Activated CD4-positive, alpha-beta T cell treated with anti-CD3 and anti-CD28 coated beads, Interleukin-2, amount 50 U/mL, for 4 hours (primary cell): ENCODE measurements at places on chromosomes 16 and 17.

GRCh38 chr17:4891411-4892410 lies 7.6 kb upstream of the C17orf107 start:
- no peak for DNase-seq

DNA sequence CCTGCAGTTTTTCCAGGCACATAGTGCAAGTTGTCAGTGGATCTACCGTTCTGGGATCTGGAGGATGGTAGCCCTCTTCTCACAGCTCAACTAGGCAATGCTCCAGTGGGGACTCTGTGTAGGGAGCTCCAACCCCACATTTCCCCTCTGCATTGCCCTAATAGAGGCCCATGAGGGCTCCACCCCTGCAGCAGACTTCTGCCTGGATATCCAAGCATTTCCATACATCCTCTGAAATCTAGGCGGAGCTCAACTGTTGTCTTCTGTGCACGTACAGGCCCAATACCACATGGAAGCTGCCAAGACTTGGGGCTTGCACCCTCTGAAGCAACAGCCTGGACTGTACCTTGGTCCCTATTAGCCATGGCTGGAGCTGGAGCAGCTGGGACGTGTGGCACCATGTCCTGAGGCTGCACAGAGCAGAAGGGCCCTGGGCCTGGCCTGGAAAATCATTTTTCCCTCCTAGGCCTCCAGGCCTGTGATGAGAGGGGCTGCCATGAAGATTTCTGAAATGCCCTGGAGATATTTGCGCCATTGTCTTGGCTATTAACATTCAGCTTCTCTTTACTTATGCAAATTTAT lies 10.9 kb upstream of the MILR1 start:
- no peak for DNase-seq

DNA sequence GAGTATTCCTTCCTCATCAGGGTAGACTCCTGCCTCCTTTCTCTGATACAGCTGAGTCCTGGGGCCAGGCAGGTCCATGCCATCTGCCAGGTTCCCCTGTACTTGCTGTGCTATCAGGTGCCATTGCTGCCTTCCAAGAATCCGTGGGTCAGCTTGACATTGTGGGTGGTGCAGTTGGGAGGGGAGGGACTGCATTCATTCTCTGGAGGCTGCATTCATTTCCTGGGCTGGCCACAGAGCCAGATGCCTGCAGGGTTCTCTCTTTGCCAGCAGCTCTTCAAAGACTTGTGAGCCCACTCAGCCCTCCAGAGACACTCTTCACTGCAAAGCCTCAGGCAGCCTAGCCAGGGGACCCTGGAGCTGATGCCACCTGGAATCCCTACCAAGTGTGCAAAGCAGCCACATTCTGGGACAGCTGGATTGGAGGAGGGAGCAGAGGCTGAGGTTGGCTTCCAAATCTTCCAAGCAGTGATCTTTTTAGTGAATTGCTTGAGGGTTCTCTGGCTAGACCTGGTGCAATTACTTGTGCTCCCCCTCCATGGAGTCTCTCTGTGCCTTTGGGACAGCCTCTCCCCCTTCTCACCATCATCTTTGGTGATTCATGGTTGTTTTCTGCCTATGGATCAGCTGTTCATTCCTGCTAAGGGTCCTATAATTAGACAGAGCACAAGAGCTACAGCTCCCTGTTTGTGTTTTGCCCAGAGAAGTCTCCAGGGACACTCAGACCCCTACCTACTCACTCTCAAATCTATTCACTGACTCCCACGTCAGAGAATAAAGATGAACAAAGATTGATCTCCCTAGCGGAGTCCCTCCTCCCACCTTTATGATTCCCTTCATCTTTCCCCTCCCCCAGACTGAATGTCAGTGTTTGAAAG lies 20.9 kb downstream of the ANKFN1 start:
- DNase-seq, result no peak

DNA sequence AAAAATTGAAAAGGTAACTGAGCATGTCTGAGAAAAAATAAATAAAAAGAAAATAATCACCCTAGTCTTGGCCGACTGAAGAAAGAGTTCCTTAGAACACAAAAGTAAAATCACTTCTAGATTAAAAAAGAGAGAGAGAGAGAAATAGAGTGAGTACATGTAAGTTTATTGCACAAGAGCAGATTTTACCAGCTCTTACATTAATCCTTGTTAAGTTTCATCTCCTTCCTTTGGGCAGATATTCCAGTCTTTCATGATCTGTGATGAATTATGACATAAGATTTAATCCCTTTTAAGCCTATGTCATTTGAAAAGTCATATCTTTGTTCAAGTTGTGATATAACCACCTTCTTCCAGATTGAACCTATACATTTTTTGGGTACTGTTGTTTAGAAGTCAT lies 54.8 kb downstream of the NFAT5 start:
- no peak for DNase-seq

DNA sequence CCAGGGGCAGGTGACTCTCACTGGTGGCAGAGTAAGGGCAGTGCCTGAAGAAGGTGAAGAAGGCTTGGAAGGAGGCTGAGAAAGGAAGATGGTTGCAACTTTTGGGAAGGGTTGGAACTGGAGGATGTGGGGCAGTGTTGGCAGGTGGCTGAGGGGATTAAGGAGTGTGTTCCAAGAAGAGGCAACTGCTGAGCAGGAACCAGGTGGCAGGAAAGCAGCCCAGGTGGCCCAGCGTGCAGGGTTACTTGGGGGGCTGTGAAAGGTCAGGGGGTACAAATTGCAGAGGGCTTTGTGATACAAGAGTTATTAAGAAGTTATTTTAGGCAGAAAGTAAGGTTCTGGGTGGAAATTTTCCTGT lies 28.6 kb downstream of the WSCD1 start:
- no peak for DNase-seq

- no peak for DNase-seq
These were observed 148.5 kb upstream of the WSCD1 start for GRCh38 chr17:5921512-5922282.

- DNase-seq, result no peak
These were observed 15.1 kb upstream of the CDK5R1 start for GRCh38 chr17:32471652-32472051.

GRCh38 chr16:68299571-68300453 lies 10.9 kb downstream of the SLC7A6OS start:
- no peak for DNase-seq

DNA sequence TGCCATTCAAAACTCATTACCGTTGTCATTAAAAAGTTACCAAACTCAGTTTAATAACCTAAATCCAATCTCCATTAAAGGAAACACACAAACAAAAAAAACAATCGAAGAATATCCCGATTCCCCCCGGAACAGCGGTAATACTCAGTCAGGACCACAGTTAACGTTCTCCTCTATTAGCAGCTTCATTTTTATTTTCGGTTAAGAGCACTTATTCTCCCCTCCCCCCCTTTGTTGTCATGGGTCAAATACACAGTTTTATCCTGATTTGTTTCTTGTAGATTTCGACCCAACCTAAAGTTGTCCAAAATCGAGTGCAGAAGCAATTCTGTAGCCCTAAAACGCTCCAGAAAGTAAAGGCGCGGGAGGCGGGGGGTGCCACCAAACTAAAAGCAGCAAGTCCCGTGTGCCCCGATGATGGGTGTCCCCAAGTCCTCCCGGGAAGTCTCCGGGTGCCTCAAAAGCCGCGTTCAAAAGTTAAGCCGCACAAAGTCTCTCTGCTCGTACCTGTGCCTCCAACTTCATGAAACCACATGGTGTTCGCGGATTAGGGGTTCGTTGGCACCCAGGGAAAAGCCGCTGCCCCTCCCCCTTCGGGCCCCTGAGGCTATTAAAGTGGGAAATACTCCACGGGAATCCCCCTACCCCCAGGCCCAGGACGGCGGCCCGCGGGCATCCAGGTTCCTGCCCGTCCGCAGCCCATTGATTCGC lies 996 bp downstream of the SUMO2 start:
- peak; percentile 20 for DNase-seq

DNA sequence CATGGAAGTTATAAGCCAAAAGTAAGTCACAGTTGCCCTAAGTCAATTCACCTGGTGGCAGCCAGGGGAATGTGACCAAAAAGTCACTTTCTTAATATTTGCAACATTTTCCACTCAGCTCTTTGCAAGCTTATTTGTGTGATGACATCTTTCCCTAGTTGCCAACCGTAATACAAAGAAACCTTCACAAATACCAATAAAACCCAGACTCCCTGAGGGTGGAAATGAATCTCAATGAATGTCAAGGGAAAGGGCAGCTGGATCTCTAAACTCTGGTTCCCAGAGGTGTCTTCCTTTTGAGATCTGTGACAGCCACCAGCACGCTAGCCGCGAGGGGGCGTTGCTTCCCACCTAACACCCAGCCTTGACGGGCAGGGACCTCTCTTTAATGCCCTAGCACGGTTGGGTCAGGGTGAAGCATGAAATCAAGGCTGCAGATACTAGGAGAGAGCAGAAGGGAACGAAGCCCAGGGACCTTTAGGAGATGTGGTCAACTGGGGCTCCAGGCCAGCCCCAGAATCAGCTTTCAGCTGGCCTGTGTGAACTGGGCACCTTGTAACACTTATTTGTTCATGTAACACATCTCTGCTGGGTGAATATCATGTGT lies 82.2 kb downstream of the CMC2 start:
- DNase-seq, result peak; percentile 15

- no peak for DNase-seq
These were observed 290 bp downstream of the TLCD1 start for GRCh38 chr17:28725660-28726225.

- DNase-seq, result no peak
These were observed 8.5 kb downstream of the OSBPL7 start for GRCh38 chr17:47813077-47813476.

GRCh38 chr17:2802574-2802973 lies 6.3 kb downstream of the RAP1GAP2 start:
- DNase-seq, result no peak

DNA sequence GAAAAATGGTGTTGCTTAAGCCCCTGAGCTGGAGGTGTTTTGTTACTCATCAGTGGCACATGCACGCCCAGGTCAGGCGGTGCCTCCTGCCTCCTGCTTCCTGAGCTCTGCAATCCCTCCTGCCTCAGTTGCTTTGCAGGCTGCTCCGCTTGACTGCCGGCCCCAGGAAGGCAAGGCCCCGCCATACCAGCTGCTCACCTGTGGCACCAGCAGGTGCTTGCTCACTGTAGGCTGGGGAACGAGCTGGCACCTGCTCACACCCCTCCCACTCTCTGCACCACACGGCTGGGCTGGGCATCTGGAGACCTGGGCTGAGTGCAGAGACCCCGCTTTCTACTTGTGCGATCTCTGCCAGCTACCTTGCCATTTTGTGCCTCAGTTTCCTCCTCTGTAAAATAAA lies 200.2 kb downstream of the RBFOX3 start:
- no peak for DNase-seq

DNA sequence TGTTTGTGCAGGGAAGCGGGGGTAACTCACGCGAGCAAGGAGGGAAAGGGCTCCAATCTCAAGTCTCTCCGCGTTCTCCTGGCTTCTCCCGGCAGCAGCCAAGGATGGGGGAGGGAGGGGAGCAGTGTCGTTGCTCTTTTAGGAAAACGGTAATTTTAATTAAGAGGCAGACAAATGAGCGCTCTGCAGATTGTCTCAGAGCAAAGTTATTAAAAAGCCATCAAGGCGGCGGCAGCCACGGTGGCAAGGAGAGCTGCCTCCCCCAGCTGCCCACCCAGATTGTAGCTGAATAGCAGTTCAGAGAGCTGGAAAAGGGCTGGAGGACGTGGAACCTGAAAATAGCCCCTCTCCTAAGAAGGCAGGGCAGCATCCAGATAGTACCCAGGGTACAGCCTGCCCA lies 11.6 kb downstream of the SRCIN1 start:
- DNase-seq, result no peak

DNA sequence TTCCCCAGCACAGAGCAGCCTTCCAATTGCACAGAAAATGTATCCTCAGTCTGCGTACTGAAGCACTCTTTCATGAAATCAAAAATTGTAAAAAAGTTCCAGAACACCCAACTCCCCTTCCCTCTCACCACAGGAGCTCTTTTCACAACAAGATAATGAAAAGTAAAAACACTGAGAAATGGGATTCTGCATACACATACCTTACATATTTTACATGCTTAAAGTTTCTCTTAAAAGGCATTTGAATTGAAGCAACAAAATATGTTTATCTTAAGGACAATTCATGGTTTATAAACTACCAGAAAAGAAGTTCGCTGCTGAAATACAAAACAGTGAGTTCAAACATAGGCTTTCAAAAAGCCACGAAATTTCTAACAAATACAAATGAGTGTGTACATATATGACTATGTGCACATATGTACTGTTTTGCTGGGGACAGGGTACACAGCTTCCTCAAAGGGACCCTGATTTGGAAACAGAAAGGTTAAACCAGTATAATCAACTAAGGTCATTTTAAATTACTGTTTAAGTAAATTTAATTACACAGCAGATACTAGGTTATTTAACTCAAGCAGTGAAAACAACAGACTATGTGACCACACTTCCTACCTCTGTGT lies 33.8 kb downstream of the COG1 start:
- no peak for DNase-seq

DNA sequence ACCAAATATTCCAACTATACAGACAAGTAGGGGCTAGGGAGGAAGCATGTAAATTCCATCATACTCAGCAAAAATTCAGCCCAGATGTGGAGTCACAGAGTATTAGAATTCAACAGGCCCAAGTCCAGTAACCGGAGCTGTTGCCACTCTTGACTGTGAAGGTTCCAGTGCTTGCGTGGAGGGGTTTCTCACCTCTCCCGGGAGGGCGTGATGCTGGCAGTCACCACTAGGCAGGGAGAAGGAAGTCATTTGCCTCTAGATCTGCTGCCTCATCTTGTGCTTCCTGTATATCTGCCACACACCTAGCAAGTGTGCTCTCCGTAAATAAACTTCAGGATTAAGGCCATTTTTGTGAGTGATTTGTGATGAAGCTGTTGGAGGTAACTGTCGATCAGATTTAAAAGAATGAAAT lies 1.0 kb upstream of the CKLF start:
- DNase-seq, result peak; percentile 46

- no peak for DNase-seq
These were observed 4.2 kb downstream of the SYT17 start for GRCh38 chr16:19172098-19172780.

DNA sequence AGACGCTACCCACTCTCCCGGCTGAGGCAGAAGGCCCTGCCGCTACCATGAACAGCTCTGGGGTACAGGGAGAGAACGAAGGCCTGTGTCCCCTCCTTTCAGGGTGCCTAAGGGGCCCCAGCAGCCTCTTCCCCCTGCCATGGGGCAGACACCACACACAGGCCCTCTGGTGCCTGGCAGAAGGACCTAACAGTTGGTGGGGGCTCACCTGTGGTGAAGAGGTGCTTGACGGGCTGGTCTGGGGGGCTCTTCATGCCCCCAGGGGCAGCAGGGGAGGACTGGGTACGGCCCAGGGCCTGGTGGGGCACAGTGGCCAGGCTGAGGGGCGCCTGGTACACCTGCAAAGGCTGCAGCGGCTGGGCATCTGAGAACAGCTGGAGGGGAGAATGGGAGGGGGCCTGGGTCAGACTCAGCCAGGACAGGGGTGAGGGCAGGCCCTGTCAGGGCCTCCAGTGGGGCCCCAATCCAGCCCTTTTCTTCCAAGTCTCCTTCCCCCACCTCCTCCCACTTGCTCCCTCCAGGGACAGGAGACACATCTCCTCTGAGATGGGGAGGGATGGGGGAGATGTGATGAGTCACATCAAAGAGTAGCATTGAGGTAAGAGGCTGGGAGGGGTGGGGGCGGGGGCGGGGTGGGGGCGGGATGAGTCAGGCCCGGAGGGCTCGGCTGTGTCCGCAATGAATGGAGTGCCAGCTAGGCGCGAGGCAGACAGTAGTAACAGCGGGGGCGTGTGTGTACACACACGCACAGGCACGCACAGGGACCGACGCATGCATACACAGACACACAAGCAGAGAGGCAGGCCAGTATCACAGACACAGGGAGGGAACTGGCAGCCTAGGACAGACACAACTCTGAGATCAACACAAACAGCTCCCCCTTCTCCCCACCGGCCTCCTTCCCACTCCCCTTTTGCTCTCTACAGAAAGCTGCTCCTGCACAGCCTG lies 16.1 kb downstream of the G6PC3 start:
- peak; percentile 75 for DNase-seq

GRCh38 chr16:55876854-55877253 lies 1.7 kb upstream of the CES5A start:
- no peak for DNase-seq
